ENCODE measurements at places on chromosomes 11 and 22.

- DNase-seq, result no peak
These were observed 43.7 kb downstream of the BSX start for GRCh38 chr11:122937983-122938382.

GRCh38 chr11:130737041-130737830 lies 179.0 kb downstream of the SNX19 start:
- DNase-seq, result no peak

DNA sequence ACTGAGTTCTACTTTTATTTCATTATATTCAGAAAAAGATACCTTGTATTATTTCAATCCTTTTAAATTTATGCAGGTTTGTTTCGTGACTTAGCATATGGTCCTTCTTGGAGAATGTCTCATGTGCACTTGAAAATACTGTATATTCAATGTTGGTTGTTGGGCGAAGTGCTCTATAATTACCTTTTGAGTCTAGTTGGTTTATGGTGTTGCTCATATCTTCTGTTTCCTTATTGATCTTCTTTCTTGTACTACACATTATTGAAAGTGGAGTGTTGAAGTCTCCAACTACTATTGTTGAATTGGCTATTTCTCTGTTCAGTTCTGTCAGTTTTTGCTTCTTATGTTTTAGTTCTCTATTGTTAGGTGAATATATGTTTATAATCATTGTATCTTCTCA lies 90.4 kb downstream of the KCNQ1OT1 start:
- DNase-seq, result no peak

DNA sequence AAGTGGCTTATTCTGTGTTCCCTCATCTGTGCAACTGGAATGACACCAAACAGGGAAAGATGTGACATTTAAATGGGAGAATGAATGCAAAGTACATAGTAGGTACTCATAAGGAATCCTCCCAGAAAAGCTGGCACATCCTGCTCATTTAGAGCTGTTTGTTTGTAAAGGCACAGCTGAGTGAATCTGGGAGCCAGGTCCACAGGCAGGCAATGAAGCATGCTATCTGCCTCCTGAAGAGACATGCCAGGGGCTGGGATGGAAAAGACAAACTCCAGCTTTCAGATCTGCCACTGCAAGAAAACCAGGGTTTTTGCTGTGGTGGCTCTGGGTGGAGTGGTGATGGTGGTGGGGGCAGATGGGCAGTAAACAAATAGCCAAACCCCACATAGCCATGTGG lies 150.1 kb downstream of the TENM4 start:
- no peak for DNase-seq

DNA sequence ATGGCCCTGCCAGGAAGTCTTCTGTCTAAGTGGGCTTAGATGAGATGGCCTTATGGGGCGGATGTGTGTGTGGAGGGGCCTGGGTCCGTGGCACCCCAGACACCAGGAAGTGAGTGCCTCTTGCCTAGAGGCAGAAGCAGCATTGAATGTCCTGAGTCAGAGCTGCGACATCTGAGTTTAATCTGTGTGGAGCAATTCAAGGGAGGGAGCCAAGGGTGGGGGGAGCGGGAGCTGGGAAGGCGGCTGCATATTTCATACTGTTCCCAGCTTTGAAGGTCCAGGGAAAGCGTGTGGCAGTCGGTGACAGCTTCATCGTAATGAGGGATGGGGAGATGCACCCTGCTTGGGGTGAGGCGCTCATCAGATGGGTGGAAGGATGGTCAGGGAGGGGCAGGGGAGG lies 73.5 kb upstream of the THY1 start:
- no peak for DNase-seq

- no peak for DNase-seq
These were observed 57.9 kb upstream of the PARVA start for GRCh38 chr11:12319461-12319951.

GRCh38 chr11:27653990-27654758 lies 46.1 kb downstream of the BDNF start:
- no peak for DNase-seq
